GM12891 (cell line): ENCODE measurements at places on chromosomes 2 and 18.

GRCh38 chr2:9703085-9703678 lies 72.4 kb upstream of the YWHAQ start:
- no peak for DNase-seq

GRCh38 chr2:104862058-104862941 lies 8.4 kb downstream of the POU3F3 start:
- DNase-seq = no peak

DNA sequence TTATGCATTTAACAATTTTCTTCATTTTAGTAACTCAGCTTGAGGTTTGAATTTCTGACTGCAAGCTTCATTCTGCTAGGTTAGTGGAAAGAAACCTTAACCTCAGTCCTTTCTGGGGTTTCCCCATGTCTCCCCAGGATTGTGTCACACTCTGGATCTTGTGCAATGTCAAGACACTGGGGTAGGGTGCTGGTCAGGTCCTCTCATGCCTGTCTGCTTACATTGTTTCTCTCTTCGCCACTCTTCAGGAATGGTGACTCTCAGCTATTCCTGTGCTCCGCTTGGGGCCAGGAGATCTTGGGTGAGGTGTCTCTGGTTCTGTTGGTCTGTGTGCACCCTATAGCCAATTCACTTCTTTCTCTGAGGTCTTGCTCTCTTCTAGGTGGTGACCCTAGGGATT lies 23.9 kb downstream of the CTLA4 start:
- DNase-seq = no peak

DNA sequence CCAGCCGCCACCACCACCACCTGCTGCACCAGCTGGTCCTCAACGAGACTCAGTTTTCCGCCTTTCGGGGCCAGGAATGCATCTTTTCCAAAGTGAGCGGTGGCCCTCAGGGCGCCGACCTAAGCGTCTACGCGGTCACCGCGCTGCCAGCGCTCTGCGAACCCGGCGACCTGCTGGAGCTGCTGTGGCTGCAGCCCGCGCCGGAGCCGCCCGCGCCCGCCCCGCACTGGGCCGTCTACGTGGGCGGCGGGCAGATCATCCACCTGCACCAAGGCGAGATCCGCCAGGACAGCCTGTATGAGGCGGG lies 1.6 kb downstream of the LRATD1 start:
- no peak for DNase-seq

GRCh38 chr18:9861933-9862332 lies 23.8 kb upstream of the TXNDC2 start:
- no peak for DNase-seq

- DNase-seq = no peak
Observed at GRCh38 chr2:1476617-1477195, 63.4 kb downstream of the TPO start.

DNA sequence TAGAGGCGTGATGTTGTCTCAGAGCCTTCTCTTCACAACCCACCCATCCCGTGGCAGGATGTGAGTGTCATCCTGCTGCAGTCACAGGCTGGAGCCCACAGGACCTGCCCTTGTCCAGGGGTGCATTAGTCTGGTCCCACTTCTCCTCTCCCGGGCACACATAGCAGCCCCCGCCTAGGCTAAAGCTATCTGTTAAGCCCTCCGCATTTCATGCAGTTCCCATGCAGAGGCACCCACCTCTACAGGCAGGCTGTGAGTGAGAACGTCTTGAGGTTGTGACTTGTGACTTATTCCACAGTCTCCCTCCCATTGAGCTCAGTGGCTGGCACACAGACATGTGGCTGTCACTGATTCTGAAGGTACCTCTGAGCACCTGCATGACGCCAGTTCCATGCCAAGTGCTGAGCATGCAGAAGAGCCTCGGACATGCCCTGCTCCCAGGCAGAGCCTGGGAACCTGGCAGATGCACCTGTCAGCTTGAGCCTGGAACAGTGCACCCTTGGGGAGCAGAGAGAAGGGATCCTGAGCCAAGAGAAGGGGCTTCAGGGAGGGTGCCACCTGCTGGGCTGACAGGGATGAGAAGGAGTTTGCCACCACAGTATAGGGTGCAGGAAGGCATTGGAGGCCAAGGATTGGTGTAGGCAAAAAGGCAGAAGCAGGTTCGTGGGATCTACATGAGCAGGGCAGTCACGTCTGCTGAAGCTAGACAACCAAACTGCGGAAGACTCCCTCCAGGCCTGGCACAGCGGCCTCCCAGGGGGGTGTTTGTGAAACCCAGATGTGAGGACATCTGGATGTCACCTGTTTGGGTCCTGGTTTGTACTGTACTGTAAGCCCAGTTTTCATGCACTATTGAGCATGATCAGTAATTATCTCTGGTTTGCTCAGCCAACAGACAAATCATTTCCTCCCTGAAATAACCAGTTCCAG lies 213.6 kb downstream of the GLI2 start:
- DNase-seq = no peak

DNA sequence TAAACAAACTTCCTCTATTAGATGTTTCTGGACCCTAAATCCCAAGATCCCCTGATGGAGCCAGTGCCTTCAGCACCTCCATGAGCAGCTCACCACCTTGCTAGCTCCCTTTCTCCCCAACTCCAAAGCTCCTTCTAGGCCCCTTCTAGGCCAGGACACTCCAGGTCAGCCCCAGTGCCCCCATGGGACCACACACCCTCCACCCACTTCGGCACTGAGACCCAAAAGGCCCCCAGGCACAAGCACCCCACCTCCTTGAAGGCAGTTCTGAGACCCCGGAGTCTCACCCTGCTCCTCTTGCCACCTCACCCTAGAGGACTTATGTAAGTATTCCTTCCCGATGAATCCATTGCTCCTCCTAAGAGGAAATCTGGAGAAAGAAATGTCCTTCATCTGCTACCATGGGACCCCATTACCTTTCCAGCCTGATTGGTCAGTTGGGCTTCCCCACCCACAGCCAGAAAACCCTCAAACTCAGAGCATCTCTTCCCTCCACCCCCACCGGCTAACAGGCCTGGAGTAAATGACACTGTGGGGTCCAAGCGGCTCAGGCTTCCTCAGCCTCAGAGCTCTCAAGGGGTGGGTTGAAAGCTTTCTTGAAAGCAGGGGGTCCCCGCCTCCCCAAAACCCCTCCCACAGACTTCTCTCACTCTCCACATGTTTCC lies 9.8 kb upstream of the ARMC9 start:
- no peak for DNase-seq

GRCh38 chr2:164560181-164560792 lies 61.0 kb downstream of the GRB14 start:
- no peak for DNase-seq

DNA sequence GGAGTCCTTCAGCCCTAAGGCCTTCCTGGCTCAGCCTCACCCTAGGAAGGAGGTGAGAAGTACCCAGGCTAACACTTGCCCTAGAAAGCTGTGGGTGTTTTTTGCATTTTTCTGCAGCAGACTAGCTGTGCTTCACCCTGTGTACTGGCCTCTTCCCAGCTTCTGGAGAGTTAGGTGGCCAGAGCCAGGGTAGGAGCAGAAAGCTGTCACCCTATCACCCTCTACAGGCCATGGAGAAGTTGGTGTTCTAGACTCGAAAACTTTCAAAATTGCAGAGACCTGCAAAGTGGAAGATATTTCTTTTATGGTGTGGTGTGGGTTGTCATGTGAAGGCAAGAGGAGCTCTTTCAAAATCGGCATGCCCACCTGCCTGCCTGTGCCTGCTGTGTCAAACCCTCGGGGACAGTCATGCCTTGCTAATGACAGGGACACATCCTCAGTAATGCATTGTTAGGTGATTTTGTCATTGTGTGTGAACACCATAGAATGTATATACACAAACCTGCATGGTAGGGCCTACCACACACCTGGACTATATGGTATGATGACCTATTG lies 29.8 kb downstream of the EHD3 start:
- no peak for DNase-seq

DNA sequence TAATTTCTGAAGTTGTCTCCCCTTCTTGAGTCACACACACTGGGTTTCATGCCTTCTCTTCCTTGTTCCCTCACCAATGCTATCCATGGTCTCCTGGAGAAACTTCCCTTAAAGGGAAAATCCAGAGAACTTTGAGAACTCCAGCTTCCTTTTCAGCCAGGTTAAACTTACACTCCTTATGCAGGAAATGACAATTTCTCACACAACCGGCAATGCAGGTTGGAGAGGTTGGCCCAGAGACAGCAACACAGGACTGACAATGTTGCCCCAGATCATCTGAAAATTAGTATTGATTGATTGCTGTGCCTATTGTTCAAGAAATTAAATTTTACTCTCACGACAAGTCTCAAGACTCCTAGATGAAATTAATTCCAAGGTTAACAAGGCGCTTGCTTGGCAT lies 292.2 kb downstream of the NYAP2 start:
- no peak for DNase-seq

GRCh38 chr2:234313558-234313957 lies 183.3 kb downstream of the ARL4C start:
- DNase-seq = no peak

DNA sequence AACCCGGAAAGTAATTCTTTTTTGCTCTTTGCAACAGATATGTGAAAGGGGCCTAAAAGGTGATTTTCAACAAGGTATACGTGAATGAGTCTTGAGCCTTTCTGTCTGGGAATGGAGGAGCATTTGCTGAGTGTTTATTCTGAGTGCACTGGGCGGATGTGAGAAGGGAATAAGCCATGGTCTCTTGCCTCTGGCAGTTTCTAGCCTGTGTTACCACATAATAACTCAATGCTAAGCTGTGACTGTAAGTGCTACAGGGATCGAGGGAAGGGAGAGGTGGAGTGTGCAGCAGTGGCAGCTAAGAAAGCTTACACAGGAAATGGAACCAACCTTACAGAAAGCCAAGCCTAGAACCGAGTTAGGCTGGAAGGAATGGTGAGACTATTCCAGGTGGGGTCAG lies 444.3 kb downstream of the SLC4A3 start:
- DNase-seq = no peak

DNA sequence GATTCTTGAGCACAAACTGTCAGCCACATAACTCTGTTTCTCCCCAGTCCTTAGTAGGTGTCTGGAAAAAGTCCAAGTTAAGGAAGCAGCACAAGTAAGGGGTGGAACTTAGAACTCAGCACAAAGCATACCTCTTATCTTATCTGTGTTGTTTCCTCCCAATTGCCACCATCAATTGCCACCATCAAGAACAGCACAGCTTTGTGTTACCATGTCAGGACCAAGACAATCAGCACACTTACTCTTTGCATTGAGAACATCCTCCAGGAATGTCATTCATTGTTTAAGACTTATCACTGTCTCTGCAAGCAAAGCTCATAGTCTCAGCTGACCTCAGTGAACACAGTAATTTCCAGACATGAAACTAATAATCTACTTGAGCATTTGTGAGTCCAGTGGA lies 212.7 kb upstream of the FSHR start:
- no peak for DNase-seq

- DNase-seq = no peak
Observed at GRCh38 chr2:56522605-56523089, 338.9 kb downstream of the CCDC85A start.

GRCh38 chr2:43311276-43311675 lies 84.9 kb upstream of the ZFP36L2 start:
- DNase-seq = no peak

- DNase-seq = no peak
Observed at GRCh38 chr2:99679518-99679917, 189.7 kb upstream of the REV1 start.

DNA sequence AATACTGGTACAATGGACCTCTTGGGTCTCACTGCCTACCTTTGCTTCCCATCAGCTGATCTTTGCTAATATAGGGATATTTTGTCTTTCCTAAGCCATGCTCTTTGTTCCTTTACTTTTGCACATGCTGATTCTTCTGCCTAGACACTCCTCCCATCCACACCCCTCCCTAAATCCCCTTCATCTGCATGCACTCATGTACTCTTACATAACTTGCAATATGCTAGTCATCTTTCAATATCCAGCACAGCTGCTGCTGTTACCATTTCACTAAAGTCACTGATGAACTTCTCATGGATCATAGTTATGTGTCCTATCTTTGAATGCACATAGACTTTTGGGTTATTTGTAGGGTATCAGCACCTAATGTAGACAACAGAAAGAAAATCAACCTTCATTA lies 18.5 kb upstream of the DTNA start:
- no peak for DNase-seq

- no peak for DNase-seq
Observed at GRCh38 chr18:73746101-73746500, 401.5 kb downstream of the FBXO15 start.

DNA sequence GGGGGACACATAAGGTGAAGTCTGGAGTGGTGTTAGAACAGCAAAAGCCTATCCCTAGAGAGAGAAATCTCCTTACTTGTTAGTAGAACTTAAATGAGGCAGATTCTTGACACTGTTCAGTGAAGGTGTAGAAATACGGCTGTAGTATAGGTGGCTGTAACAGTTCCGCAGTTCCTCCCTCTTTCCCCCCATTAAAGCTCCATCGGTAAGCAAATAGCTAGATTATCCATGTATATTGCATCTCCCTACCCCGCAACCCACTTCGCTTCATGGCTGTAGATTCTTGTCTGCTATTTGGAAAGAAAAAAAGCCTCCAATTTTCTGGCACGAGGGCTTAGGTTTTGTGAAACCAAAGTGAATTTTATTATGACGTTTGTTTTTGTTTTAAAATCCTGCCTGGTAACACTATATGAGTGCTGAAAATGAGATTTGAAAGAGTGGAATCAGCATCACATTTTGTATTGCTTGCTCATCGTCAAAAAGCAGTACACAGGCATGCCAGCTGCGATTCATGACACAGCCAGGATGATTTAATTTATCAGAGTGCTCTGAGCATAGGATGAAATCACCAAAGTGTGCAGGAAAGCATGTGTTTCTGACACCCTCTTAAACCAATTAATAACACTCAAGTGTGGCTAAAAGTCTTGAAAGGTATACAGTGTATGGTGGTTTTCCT lies 1.4 kb downstream of the FAM171B start:
- no peak for DNase-seq

DNA sequence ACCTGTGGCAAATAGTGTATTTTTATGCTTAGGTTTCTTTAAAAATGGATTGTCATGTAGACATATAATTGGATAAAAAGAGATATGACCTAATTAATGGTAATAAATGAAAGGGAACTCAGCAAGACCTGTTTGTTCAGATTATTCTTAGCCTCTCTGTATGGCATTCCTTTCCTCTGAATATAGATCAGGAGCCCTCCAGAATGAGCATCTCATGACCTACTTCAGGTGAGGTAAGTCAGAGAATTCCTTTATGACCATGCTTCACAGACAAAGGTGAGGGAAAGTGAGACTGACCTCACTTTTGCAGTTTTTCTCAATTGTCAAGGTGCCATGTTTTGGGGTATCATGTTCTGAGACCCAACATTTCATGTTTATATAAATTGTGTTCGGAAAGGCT lies 1744.3 kb upstream of the PIK3C3 start:
- no peak for DNase-seq

GRCh38 chr2:104215269-104216161 lies 638.4 kb upstream of the POU3F3 start:
- no peak for DNase-seq

GRCh38 chr2:119111115-119111975 lies 47.2 kb downstream of the C1QL2 start:
- DNase-seq = no peak

- no peak for DNase-seq
Observed at GRCh38 chr18:60466677-60467076, 94.1 kb upstream of the MC4R start.

- DNase-seq = no peak
Observed at GRCh38 chr18:47206945-47207637, 30.9 kb upstream of the IER3IP1 start.
